H54 (cell line): ENCODE measurements at places on chromosomes 4 and X.
A peak's percentile ranks its signal among the peaks of the same experiment; 100 is the strongest.

- DNase-seq = no peak
These were observed 89.7 kb upstream of the CBR4 start for GRCh38 chr4:169099771-169100180.

- DNase-seq = no peak
These were observed 17.5 kb downstream of the RBBP7 start for GRCh38 chrX:16852617-16853179.

DNA sequence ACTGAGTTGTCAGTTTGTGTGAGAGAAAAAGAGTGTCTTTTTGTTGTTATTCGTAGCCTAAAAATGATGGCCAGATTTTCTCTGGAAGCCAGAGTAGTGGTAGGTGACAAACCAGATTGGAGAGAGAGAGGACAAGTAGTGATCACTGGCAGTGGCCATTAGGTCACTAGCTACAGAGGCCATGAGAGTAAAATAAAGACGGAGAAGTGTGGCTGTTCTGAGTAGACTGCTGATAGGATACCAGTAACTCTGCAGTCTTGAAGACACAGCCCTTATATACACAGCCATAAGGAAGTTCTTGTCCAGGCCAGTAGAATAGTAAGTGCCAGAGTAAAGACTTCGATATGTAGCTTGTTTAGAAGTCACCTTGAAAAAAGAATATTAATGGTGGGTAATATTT is 7.7 kb downstream of the SLC30A9 start:
- DNase-seq = no peak

GRCh38 chr4:40307627-40308497 is 27.3 kb upstream of the CHRNA9 start:
- DNase-seq = no peak

GRCh38 chrX:11750046-11750445 is 8.0 kb upstream of the MSL3 start:
- no peak for DNase-seq

DNA sequence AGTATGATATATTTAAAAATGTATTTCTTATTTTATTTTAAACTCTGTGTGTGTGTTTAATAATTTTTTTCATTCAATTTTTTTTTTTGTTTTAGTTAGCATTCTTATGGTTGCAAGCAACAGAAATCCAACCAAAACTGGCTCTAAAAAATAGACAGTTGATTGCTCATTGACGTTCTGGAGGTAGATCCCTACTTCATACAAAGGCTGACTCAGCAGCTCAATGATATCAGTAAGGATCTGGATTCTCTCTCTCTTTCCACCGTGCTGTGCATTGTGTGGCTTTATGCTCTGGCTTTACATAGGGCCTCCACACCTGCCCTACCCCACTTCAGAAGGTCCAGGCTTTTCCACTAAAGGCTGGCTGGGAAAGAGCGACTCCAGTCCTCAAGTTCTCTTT is 117.8 kb downstream of the UCHL1 start:
- DNase-seq = no peak

GRCh38 chr4:8765084-8765483 is 106.6 kb downstream of the HMX1 start:
- DNase-seq = no peak

DNA sequence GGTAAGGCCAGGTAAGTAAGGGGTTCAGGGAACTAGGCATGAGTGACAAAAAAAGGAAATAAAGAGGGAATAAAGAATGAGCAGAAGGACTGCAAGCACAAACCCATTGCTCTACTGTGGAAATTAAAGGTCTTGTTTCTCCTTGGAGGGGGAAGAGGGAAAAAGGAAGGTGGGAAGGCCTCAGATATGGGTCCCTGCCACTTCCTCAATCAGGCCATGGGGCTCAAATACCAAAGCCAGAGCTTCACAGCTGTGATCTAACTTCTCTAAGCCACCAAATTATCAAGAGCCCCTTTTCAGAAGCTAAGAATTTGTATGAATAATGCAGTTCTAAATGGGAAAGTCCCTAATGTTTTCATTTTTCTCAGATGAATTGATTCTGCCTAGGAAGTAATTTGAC is 4.7 kb downstream of the USP51 start:
- DNase-seq = no peak

DNA sequence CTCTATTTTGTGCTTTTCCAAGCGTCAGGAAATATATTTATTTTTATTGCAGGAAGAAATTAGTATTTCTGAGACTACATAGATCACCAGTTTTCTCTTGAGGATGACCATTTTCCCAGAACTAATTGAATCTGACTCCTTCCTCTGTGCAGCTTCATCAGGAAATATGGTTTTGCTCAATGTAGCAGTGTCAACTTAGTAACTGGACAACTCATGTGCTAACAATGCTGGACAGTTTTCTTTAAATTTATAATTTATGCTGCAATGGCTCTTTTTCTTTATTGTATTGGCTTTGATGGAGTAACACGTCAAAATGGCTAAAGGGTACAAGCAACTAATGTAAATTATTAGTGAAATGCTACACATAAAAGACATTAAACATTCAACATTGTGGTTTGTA is 531.5 kb downstream of the ANKRD50 start:
- no peak for DNase-seq

- DNase-seq = no peak
These were observed 95.8 kb upstream of the TET2 start for GRCh38 chr4:105050896-105051295.

DNA sequence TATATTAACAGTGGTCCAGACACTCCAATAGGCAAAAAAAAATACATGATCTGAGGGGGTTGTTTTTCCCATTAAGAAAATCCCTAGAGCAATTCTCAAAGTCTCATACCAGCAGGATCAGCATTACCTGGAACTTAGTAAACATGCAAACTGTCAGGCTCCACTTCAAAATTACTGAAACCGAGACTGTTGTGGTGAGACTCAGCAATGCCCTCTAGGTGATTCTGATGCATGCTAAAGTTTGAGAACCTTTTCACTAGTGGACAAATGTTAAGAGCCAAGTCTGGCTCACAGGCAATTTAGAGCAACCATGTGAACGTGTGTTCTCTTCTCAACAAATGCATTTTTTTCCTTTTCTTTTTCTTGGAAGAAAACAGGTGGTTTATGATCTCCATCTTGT is 30.2 kb downstream of the NEK1 start:
- DNase-seq = no peak

GRCh38 chrX:71118032-71118984 is at the start of gene MED12:
MED12 (plus strand) TSS chrX:71118596; CDS start chrX:71118755, 159 bp downstream.
- DNase-seq = peak; percentile 59

DNA sequence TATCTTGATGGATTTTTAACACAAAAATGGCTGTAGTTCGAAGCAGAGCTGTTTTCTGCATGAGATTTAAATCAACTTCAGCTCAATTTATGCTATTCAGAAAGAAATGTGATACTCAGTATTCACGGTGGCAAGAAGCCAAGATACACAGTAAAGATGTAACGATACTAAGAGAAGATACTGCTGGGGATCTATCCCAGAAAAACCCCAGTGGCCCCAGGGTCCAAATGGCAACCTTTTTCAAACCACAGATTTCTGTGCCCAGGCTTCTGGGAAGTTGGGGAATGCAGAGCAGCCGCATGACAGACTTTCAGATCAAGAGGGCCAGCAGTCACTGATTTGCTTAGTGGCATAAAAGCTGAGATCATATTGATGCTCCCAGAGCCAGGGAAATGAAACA is 353.9 kb downstream of the AFF2 start:
- no peak for DNase-seq

DNA sequence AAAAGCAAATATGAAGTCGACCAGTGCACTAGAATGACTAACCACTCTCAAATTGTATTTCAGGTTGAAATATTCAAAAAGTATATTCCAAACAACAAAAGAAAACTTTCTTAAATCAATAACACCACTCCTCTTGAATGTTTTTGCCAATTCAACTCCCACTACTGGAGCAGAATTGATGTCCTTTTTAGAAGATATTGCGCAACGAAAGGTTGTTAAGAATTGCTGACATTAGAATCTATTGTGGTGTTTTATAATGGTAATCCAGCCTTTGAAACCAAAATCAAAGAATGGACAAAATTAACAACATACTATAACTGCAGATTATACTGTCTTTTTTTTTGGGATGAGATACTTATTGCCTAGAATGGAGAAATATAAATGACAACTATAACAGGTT is 331.3 kb downstream of the GRXCR1 start:
- no peak for DNase-seq

DNA sequence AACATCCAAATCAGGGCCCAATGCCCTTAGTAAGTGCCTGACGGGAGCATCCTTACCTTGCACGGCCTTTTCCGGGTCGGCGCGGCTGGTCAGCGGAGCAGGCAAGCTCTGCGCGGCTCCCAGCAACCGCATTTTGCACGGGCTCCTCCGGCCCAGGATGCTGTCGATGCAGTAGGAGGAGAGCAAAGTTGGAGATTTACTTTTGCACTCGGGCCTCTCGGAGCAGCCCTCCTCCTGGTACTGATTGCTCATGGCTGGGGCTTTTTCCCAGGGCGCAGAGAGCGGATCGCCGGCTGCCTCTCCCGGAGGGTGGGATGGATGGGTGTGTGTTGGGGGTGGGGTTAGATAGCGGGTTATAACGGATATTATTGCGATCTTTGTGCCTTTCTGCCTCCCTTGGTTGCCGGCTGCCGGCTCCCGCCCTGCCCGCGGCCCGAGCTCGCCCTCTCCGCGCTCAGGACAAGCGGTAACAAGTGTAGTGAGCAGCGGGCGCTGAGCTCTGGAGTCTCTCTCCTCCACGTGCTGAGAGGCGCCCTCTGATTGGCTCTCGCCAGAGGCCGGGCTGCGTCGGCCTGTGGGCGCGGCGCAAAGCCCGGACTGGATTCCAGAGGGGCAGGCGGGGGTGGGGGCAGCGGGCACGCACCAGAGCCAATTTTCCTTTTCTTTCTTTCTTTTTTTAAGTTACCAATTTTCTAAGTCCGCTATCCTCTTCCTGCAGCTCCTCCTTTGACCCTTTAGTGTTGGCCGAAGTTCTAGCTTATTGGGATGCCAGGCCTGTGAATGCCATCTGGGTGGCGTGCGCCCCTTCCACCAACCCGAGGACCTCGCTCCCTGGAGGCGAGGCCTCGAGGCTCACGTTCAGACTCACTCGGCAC is at the start of gene ARX:
Gene ARX, minus strand, starts transcription at position 480 of the 875 bp plus-strand sequence. Its CDS starts 228 bp downstream, at position 252.
- DNase-seq = no peak

- DNase-seq = no peak
These were observed 204.6 kb downstream of the RBMX2 start for GRCh38 chrX:130606425-130606824.

- DNase-seq = no peak
These were observed 118.6 kb upstream of the NEIL3 start for GRCh38 chr4:177190995-177191580.

- DNase-seq = no peak
These were observed 54.5 kb downstream of the FHDC1 start for GRCh38 chr4:152990471-152991131.

GRCh38 chr4:95544113-95545103 is 4.4 kb downstream of the UNC5C start:
- no peak for DNase-seq

DNA sequence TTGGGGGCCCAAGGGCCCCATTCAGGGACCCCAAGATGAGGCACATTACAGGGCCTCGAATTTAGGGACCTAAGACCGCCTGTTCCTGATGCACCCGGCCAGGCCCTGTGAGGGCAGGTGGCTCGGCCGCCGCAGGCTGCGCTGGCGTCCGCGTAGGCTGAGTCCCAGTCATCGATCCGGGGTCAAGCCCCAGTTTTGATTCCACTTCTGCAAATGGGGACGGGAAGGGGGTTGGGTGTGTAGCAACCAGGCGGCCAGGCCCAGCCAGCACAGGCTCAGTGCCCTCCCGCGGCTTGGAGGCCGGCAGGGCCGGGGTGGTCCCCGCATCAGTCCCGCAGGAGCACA is 327 bp downstream of the PNPLA4 start:
- DNase-seq = no peak
